ENCODE measurements at places on chromosomes 12 and 14. TPM values are rescaled to one million over a fixed set of nuclear protein-coding genes. Genes with fewer than 3 reads are reported as not detected.
A peak's percentile ranks its signal among the peaks of the same experiment; 100 is the strongest.

DNA sequence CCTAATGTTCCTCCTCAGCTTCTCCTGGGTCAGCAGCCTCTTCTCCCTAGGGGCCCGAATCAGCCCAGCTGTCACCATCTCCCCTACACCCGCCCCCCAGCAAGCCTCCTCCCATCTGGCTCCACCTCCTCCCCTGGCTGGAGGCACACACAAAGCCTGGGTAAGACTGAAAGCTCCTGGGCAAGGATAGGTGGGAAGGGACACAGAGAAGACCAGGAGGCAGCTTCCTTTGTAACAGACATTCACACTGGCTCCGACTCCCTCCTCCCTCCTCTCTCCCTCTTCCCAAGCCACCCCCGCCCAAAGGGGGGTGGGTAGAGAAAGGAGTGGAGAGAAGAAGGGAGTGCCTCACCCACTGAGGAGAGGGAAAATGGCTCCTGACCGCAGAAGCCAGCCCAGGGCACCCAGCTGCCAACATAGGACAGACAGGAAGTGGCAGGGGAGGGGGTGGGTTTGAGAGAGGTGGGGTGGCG lies 4.0 kb downstream of the CHD4 start:
- H3K4me1 ChIP-seq: peaks cover 39% of the 10 kb centered on the region
- H3K36me3 ChIP-seq: peaks cover 64% of the 10 kb centered on the region
- peak overlapping the region; percentile 53 for H3K4me3 ChIP-seq
- H3K27me3 ChIP-seq: no peaks in the 10 kb centered on the region
- peak overlapping the region; percentile 77 for H3K27ac ChIP-seq
- peak; percentile 60 for DNase-seq

- H3K27me3 ChIP-seq: no peaks in the 10 kb centered on the region
- peak within 1 kb of the TSS; percentile 88 for H3K4me3 ChIP-seq
- peak; percentile 96 for DNase-seq
- peaks cover 34% of the 10 kb centered on the region for H3K4me1 ChIP-seq
- peak within 1 kb of the TSS; percentile 96 for H3K27ac ChIP-seq
Observed at GRCh38 chr14:23034498-23035302, at the start of gene PSMB5. Gene PSMB5 (minus strand): TSS chr14:23034900. CDS start chr14:23034881, 19 bp downstream.

DNA sequence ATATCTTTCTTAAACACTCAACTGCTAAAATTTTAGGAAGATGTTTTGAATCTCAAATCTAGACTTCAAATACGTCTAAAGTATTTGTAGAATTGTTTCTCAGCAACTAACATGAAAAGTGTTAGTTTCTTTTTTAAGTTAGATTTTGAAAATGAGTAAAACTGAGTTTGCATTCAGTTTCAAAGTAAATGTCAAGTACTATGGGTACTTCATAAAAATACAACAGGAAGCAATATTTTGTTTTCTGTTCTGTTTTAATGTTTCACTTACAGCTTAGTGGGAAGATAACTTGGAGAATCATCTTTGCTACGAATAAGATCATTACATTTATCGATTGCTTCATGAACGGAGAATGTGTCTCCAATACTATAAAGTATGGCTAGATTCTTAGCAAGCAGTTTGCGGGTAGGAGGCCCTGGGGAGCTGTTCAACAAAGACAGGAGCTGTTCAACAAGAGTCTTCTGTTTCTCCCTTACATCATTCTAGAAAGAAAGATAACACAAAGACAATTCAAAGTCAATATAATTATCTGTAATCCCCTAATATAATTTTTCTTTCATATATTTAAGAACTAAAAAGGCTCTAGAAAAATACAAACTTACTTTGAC lies 20.2 kb downstream of the HEATR5A start:
- peaks cover 11% of the 10 kb centered on the region for H3K36me3 ChIP-seq
- no peak overlapping the region for H3K27ac ChIP-seq
- H3K27me3 ChIP-seq: no peaks in the 10 kb centered on the region
- H3K4me3 ChIP-seq: no peak overlapping the region
- no peak for DNase-seq

GRCh38 chr12:30754383-30754749 lies 385 bp downstream of the CAPRIN2 start:
- peak; percentile 44 for DNase-seq
- peaks cover 2% of the 10 kb centered on the region for H3K36me3 ChIP-seq
- H3K27me3 ChIP-seq: no peaks in the 10 kb centered on the region
- H3K4me1 ChIP-seq: peaks cover 38% of the 10 kb centered on the region
- peak overlapping the region; percentile 51 for H3K27ac ChIP-seq

GRCh38 chr12:12327802-12328201 lies 22.2 kb downstream of the MANSC1 start:
- DNase-seq: peak; percentile 27
- H3K27ac ChIP-seq: peak overlapping the region; percentile 36
- no peaks in the 10 kb centered on the region for H3K27me3 ChIP-seq
- H3K36me3 ChIP-seq: no peaks in the 10 kb centered on the region
- no peak overlapping the region for H3K4me3 ChIP-seq

DNA sequence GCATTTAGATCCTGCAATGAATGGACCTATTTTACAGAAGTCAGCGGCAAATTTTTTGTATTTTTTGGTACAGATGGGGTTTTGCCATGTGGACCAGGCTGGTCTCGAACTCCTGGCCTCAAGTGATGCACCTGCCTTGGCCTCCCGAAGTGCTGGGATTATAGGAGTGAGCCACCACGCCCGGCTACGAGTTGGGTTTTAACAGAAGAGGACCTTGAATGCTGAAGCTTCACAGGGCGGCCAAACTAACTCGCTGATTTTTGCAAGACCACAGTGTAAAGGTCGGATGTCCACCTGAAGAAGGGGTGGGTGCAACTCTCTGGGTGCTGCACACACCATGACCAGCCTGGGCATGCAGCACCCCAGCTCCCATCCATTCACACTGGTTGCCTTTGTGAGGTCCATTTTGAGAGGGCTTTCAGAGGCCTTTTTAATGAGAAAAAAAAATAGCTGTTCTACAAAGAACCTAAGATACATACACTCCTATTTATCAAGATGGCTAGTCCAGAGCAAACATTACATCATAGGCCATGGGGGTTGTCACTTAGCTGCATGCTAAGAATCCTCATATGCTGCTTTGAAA lies 21.6 kb upstream of the CDK2AP1 start:
- peaks cover 9% of the 10 kb centered on the region for H3K36me3 ChIP-seq
- no peak overlapping the region for H3K27ac ChIP-seq
- DNase-seq: no peak
- H3K27me3 ChIP-seq: no peaks in the 10 kb centered on the region
- no peaks in the 10 kb centered on the region for H3K4me1 ChIP-seq

- no peak overlapping the region for H3K27ac ChIP-seq
- peaks cover 15% of the 10 kb centered on the region for H3K27me3 ChIP-seq
- no peaks in the 10 kb centered on the region for H3K36me3 ChIP-seq
- H3K4me1 ChIP-seq: no peaks in the 10 kb centered on the region
- H3K4me3 ChIP-seq: no peak overlapping the region
- DNase-seq: no peak
Observed at GRCh38 chr12:130559806-130560205, 156.3 kb downstream of the RIMBP2 start.

DNA sequence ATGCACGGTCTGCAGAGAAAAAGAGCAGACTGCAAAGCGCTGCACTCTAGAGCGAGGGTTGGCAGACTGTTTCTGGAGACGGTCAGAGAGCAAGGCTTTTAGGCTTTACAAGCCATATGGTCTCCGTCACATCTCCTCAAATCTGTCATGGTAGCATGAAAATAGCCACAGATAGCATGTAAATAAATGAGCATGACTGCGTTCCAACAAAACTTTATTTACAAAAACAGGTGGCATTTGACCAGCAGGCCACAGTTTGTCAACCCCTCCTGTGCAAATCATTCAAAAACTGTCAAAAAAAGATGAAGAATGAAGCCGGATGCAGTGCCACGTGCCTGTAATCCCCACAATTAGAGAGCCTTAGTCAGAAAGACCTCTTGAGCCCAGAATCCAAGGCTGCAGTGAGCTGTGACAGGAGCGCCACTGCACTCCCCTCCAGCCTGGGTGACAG lies 18.9 kb downstream of the SYNE3 start:
- DNase-seq: no peak
- H3K4me1 ChIP-seq: peaks cover 51% of the 10 kb centered on the region
- no peak overlapping the region for H3K4me3 ChIP-seq
- peaks cover 3% of the 10 kb centered on the region for H3K36me3 ChIP-seq

The MIPOL1 gene
- total RNA-seq: not detected

The GNPNAT1 gene
- 26.9 TPM for total RNA-seq

The HNRNPC gene
- total RNA-seq: 1,377 TPM

The CD4 gene
- 155 TPM for total RNA-seq

The GDF3 gene
- not detected for total RNA-seq

The NEUROD4 gene
- total RNA-seq: not detected

The GPR137C gene
- 0.07 TPM for total RNA-seq

The CLEC4A gene
- 1.2 TPM for total RNA-seq

Measured in activated naive CD4-positive, alpha-beta T cell treated with anti-CD3 and anti-CD28 coated beads for 36 hours (primary cell).